Colonic mucosa (tissue), 4 donors: ENCODE measurements at places on chromosomes 3 and 15. TPM values are rescaled to one million over a fixed set of nuclear protein-coding genes. Genes with fewer than 3 reads are reported as not detected.

The SPATA12 gene
- total RNA-seq: 0.27 TPM

The FSTL1 gene
- 81.8 TPM for total RNA-seq

The GHSR gene
- not detected for total RNA-seq

The GADL1 gene
- total RNA-seq: not detected

The PIERCE2 gene
- total RNA-seq: 5.8 TPM

The TMEM39A gene
- 48.8 TPM for total RNA-seq

The KIF7 gene
- 1.1 TPM for total RNA-seq

The RBM15B gene
- total RNA-seq: 31.8 TPM

The CADM2 gene
- total RNA-seq: 1.2 TPM

The EXD1 gene
- not detected for total RNA-seq

The HACL1 gene
- total RNA-seq: 13.1 TPM
